ENCODE measurements at places on chromosomes 2 and 18.
A peak's percentile ranks its signal among the peaks of the same experiment; 100 is the strongest.

DNA sequence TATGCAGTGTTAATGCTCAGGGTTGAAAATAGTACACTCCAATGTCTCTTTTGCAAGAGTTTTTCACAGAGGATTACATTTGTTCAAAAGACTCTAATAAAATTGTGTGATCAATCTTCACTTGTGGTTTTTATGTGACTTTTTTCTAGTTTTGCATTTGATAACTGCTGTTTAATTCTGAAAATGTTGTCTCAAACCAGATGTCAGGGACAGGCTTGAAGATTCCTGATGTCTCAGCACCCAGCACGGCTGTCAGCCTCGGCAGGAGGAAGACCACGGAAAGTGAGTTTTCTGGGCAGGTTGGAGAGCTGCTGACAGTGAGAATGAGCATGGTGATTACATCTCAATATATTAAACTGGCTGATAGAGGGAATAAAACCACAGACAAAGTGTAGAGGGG is 9.1 kb downstream of the SOX11 start:
- no peak for DNase-seq

- DNase-seq, result no peak
Observed at GRCh38 chr2:239166201-239166834, 234.5 kb downstream of the HDAC4 start.

DNA sequence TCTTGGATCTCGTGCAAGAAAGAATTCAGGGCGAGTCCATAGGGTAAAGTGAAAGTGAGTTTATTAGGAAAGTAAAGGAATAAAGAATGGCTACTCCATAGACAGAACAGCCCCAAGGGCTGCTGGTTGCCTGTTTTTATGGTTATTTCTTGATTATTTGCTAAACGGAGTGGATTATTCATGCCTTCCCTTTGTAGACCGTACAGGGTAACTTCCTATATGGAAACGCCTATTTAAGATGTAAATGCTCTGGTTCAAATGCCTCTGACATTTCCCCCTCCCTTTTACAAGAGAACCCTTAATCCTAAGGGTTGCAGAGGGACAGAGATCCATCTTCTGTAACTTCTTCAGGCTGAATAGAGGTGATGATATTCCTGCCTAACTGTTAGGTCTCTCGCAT is 25.7 kb downstream of the RBFA start:
- DNase-seq, result no peak

GRCh38 chr2:147082850-147083522 is 761.8 kb upstream of the ACVR2A start:
- DNase-seq, result peak; percentile 86

DNA sequence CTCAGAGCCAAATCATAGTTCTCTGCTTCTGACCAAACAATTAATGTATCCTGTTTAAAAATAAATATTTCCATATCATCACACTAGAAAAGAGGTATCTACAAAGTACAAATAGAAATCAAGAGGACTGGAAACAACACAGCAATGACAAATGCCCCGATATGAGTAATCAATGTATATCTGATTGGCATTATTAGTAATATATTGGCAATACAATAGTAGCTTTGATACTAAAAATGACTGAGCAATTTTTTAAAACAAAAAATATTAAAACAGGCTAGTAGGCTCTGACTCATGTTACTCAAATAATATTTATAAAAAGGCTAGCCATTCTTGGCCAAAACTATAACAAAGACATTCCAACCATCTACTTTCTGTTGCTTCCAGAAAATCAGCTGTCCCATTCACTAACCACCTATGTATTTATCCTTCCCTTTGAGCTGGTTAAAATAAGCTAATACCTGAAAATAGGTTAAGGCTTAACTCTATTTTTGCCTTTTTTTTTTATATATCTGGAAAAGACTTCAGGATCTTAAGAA is 13.3 kb downstream of the PPP4R3B start:
- DNase-seq, result no peak

DNA sequence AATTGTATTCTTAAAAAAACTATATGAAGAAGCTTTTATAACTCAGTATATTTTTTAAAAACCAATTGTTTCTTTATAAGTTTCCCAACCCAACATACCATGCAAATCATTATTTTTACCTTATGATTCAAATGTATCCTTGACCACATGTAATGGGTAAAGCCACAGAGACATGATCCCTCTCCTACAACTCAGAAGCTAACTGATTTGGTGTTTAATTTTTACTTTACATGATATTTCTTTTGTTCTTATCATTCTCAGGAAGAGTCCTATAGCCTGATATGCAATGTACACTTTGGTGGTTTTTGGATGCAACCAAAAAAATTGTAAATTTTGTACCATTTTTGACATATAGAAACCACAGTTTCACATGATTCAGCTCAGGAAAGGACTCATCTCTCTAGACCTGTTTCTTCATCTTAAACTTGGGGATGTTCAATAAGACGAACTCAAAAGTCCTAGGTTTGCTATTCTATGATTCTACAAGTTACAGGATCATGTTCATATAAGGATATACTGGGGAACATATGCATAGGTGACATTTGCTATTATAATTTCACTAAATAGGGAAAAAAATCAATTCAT is 85.2 kb upstream of the RBBP8 start:
- DNase-seq, result no peak

- peak; percentile 74 for DNase-seq
Observed at GRCh38 chr18:808086-808485, 4.0 kb downstream of the YES1 start.

DNA sequence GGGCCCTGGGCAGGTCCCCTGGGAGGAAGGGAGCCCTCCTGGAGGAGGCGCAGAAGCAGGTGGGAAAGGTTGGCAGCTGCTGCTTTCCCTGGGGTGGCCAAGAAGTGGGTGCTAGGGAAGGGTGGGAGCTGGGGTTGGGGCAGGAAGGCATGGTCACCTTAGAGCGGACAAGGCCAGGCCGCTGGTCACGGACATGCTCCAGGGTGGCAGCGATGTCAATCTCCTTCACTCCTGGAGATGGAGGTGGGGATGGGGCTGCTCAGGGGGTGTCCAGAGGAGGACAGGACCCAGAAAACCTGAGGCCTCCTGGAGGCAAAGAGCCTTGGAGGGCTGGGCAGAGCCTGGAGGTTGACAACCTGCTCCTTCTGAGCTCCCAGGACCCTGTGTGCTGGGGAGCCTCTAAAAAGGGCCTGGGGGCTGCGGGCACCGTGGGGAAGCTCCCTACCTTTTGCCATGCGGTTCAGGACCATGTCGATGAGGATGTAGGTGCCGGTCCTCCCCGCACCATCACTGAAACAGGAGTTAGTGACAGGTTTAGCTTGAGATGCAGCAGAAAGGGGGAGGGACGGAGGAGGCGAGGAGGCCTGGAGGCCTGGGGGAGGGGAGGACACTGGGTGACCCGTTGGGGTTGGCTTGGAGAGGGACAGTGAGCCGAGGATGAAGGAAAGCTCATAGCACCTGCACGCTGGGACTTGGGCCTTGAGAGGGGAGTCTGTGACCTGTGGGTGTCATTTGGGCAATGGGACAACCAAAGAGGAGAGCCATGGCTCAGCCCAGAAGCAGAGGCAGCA is 11.4 kb downstream of the DNAJB2 start:
- no peak for DNase-seq

DNA sequence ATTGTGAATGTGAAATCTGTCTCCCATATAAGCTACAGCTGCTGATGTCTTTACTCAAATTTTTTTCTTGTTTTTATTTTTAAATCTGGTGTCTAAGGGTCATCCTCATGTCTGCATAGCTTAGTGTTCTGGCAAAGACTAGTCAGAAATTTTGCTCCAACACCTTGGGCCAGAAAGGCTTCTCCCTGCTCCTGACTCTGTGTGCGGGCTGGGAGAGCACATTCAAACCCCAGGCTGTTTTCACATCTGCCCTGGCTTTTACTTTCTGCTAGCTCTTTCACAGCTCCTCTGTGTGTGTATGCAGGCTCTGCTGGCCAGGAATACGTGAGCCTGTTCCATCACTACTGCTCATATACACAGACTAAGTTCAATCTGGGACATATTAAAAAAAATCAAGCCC is 102.9 kb upstream of the RIOK3 start:
- DNase-seq, result no peak

DNA sequence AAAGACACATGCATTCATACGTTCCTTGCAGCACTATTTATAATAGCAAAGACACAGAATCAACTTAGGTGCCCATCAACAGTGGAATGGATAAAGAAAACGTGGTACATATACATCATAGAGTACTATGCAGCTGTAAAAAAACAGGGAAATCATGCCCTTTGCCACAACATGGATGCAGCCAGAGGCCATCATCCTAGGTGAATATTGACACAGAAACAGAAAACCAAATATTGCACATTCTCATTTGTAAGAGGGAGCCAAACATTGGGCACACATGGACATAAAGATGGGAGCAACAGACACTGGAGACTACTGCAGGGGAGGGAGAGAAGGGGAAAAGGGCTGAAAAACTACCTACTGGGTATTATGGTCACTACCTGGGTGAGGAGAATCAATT is 73.5 kb downstream of the SESTD1 start:
- DNase-seq, result no peak

DNA sequence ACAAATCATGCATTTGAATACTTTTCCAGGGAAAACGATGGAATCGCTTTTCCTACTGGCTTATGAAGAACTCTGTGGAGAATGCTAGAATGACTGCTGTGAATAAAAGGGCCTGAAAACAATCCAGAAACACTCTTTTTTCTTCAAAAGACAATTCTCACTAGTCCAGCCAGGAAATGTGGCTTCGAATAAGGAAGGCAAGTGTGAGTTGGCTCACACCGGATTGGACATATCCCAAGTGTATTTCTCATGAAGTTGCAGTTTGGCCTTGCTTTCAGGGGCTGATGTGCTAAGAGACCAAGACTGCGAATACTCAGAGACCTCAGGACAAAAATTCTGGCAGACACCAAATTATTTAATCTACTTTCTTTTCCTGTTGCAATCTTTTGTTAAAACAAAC is 54.1 kb downstream of the FIGN start:
- peak; percentile 44 for DNase-seq
